ENCODE measurements at places on chromosomes 6 and 20. TPM values are rescaled to one million over a fixed set of nuclear protein-coding genes. Genes with fewer than 3 reads are reported as not detected.

DNA sequence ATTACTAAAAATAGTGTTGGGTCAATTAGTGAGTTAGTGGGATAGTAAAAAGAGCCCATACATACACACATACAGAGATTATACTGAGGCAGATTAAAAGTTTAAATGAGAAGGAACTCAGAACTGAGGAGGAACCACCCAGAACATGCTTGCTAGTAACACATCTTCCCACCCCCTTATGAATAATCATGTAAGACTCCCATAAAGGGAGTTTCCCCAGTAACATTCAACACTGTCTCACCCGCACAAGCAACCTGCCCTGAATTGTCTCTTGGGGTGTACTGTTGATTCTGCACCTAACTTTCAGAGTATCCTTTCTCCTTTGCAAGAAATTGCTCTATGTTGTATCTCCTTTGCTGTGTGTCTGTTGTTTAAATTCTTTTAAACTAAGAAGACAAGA lies 11.1 kb upstream of the HLA-DQB2 start:
- no peaks in the 10 kb centered on the region for H3K4me1 ChIP-seq
- no peaks in the 10 kb centered on the region for H3K36me3 ChIP-seq
- H3K4me3 ChIP-seq: no peak overlapping the region

The KCNK16 gene
- not detected for total RNA-seq

DNA sequence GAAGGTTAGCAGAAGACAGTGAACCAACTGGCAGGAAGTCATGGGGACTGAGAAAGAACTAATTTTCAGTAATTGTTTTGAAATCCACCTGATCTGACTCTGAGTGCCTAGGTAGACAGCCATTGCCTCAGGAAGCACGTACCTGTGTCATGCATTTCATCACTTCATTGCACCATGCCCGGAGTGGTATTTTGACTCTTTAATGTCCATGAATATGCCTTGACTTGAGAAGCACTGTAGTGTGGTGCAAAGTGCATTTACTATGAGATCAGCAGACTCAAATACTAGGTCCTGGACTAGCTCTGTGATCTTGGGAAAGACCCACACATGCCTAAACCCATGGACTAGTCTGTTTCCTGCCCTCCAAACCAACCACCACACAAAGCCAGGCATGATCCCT lies 370.9 kb upstream of the MARCKS start:
- no peaks in the 10 kb centered on the region for H3K27me3 ChIP-seq
- H3K36me3 ChIP-seq: no peaks in the 10 kb centered on the region
- H3K4me3 ChIP-seq: no peak overlapping the region
- H3K27ac ChIP-seq: no peak overlapping the region
- no peak for DNase-seq

DNA sequence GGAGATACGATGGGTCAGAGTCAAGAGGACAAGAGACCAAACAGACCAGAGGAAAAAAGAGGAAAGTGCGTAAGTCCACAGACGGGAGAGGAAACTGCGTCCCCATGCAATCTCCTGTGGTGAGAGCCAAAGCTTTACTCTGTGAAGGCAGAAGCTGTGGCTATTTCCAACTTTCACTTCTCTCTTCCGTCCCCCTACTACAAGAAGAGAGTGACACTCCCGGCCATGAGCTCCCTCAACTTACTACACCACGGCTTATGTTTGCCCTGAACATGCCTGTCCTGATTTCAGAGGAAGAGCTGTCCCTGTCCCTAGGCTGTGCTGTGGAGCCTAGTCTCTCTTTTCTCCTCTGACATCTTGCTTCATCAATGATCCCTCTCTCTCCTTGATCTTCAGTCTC lies 11.5 kb upstream of the SSR1 start:
- no peak overlapping the region for H3K4me3 ChIP-seq
- H3K27me3 ChIP-seq: no peaks in the 10 kb centered on the region
- H3K36me3 ChIP-seq: no peaks in the 10 kb centered on the region
- H3K27ac ChIP-seq: no peak overlapping the region
- H3K4me1 ChIP-seq: no peaks in the 10 kb centered on the region

DNA sequence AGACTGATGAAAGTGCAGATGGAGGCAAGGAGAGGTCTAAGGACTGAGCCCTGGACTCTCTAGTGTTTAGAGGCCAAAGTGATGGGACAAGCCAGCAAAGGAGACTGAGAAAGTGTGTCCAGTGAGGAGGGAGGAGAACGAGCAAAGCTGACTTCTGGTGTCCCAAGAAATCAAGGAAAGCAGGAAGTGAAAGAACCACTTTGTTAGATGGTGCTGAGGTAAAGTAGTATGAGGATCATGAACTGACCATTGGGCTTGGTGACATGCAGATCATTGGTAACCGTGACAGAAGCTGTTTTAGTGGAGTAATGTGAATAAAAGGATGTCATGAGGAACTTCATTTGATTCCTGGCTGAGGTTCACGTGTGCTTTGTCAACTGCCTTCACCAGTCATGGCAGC lies 108.4 kb downstream of the SLX4IP start:
- DNase-seq: no peak
- H3K36me3 ChIP-seq: no peaks in the 10 kb centered on the region
- H3K27me3 ChIP-seq: no peaks in the 10 kb centered on the region
- H3K27ac ChIP-seq: no peak overlapping the region

The MCM8 gene
- 31.9 TPM for total RNA-seq

Data from H1 (cell line).